ENCODE measurements at places on chromosomes 7 and 10.

- DNase-seq, result no peak
These were observed 26.8 kb upstream of the MYO3A start for GRCh38 chr10:25907261-25907660.

- DNase-seq, result no peak
These were observed 4.4 kb upstream of the MAD1L1 start for GRCh38 chr7:2237109-2237602.

GRCh38 chr10:89165923-89166322 lies 41.2 kb downstream of the CH25H start:
- DNase-seq, result no peak

DNA sequence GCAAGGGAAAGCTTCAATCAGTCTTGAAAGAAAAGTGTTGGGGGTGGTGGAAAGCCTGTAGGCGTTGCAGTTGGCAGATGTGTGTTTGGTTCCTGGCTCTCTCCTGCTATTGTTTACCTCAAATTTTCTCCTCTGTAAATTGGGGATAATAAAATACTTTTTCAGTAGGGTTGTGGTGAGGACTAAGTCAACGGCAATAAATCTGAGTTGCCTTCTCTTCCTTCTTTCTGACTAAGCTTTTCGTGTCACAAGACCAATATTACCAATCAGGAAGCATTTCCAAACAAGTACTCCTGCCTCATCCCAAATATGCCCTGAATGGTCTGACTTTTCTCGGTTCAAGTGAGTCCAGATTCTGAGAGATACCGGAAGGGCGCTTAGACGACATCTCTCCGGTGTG lies 54.0 kb downstream of the CREB5 start:
- DNase-seq, result no peak

DNA sequence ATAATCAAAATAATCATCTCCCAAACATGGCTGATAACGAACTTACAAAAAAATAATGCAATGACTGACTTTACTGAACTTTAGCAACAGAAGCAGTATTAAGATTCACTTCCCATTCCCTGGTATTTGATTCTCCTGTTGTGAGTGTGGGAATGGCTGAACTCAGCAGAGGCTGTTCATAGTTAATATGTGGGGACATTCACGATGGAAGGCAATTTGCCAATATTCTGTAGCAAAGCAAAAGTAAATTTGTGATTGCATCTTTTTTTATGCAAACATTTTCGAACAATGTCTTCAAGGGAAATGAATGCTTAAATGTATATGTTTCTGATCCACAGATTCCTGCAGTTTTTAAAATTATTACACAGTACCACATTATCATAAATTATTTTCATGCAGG lies 431.7 kb upstream of the KLF6 start:
- no peak for DNase-seq

DNA sequence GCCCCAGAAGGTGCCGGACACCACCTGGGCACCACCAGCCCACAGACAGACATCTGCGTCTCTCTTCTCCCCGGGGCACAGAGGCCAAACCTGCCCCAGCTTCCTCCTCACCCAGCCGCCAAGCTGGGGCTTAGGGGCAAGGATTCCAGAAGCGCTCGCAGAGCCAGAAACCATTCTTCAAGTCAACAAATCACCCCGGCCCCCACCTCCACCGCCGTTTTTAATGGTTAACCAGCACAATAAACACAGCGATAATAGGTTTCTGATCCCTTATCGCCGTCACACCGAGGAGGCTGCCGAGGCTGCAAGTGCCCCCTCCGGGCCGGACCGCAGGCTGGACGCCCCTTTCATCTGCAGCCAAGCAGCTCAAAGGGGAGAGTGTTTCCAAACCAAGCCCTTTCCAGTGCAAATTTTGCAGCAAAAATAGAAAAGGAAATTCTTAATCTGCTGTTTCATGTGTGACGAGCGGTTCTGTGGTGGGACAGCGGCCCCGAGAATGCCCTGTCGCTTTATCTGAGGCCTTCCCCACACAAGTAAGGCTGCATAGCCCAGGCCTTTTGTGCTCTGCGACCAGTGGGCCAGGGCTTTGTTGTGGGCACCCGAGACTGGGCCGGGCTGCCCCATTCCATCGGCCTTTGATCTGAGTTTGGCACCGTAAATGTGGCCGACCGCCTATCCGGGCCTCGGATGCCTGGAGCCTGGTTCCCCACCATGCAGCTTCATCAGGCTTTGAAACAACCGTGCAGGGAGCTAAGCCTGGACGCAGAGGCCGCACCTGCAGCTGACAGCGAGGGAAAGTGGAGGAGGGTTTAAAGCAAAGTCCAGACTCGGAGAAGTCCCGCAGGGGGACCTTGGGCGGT lies 83.2 kb downstream of the FOXL3 start:
- DNase-seq, result no peak

DNA sequence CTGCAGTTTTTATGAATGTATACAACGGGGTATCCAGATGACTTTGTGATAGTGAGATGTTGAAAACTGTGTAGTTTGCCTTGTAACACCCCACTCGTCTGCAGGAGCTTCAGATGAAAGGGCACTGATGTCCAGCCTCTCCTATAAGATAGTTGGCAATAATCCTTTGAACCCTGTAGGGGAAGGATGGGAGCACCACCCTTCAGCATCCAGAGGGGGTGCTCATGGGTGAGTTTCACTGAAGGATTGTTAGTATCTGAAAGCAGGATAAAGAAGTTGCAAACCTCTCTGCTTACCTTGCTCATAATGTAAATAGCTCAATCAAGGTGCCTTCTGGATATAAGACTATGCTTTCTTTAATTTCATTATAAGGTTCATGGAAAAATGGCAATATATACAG lies 201.5 kb downstream of the TMEM178B start:
- no peak for DNase-seq

- DNase-seq, result no peak
These were observed 125.5 kb downstream of the LRRC4 start for GRCh38 chr7:127905491-127906330.

DNA sequence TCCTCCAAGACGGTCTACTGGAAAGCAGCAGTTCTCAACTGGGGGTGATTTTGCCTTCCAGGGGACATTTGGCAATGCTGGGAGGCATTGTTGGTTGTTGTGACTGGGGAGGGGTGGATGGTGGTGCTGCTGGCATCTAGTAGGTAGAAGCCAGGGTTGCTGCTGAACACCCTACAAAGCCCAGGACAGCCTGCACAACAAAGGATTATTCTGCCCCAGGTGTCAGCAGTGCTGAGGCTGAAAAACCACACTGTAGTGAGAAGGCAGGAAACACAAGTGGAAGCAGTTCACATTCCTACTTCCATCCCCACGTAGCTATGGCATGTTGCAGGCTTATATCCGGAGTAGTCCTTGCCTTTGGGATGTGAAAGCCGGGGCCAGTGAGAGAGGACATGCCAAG lies 86.9 kb downstream of the AOAH start:
- DNase-seq, result no peak

DNA sequence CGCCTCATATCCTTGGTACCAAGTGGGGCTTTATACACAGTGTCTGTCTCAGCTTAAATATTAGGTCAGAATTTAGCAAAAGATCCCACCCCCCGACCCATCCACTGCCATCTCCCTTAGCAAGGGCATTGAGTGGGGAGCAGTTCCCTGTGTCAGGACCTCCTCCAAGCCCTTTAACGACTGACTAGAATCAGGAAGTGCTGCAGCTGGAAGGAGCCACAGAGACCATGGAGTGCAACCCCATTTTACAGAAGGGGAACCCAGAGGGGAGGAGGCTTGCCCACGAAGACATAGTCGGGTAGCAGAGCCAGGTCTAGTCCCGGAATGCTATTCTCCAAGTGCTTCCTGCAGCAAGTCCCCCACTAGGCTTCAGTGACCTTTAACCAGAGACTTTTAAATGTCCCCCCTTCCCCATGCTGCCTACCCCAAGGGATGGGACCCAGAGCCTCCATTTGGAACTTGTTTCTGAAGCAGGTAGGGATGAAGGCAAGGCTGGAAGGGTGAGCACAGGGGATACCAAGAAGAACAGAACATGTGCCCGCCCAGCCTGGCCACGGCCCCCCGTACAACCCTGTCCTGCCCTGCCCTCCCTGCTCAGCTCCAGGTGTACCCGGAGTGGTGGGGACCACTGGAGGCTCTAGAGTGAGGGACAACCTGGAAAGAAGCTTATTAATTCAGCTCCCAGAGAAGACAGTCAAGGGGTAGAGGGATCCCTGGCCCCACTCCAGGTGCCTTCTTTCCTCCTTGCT lies 41.3 kb downstream of the C10orf105 start:
- DNase-seq, result no peak

- DNase-seq, result no peak
These were observed 29.3 kb upstream of the BNIP3 start for GRCh38 chr10:132011024-132011423.

GRCh38 chr10:54749623-54750022 lies 51.4 kb downstream of the PCDH15 start:
- no peak for DNase-seq

- no peak for DNase-seq
These were observed 33.8 kb downstream of the ERCC6 start for GRCh38 chr10:49505076-49505475.

GRCh38 chr10:6074489-6075301 lies 12.5 kb upstream of the IL2RA start:
- DNase-seq, result no peak

- DNase-seq, result no peak
These were observed 208.1 kb upstream of the HDAC9 start for GRCh38 chr7:18287482-18287881.

- peak; percentile 33 for DNase-seq
These were observed 29.7 kb downstream of the STN1 start for GRCh38 chr10:103888113-103888841.

DNA sequence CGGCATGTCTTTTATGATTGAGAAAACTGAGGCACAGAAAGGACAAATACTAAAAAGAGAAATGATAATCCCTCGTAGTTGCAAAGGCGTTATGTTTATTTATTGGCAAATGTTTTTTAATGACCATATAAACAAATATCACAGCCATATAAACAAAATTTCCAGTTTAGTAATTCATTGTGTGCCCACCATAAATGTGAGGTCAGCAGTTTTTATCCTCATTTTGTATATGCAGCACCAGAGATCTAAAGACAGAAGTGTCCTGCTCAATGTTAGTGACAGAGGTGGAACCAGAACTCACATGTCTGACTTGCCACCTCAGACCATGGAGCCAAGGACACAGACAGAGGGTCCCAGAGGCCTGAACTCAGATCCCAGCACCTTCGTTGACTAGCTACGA lies 14.1 kb downstream of the CNNM1 start:
- DNase-seq, result no peak

DNA sequence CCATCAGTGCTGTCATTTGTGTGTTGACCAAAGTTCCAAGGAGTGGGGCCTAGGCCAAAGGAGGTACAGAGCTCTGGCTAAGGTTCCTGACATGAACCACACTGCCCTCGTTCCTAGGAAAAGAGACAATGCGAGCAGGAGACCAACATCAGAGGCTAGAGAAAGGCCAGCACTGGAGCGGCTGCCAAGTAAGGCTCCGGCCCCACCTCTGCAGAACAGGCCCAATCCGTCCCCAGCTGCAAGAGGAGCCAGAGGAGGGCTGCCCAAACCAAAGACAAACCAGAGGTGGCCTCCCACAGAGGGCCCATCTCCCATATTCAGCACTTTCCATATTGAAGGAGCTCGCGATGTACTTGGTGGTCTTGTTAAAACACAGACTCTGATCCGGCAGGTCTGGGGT lies 81.0 kb downstream of the FAM53B start:
- no peak for DNase-seq

GRCh38 chr10:101219139-101219945 lies 9.9 kb downstream of the LBX1 start:
- no peak for DNase-seq

GRCh38 chr7:26958834-26959233 lies 94.4 kb upstream of the SKAP2 start:
- DNase-seq, result no peak

- no peak for DNase-seq
These were observed 105.4 kb upstream of the ADO start for GRCh38 chr10:62699148-62699547.

DNA sequence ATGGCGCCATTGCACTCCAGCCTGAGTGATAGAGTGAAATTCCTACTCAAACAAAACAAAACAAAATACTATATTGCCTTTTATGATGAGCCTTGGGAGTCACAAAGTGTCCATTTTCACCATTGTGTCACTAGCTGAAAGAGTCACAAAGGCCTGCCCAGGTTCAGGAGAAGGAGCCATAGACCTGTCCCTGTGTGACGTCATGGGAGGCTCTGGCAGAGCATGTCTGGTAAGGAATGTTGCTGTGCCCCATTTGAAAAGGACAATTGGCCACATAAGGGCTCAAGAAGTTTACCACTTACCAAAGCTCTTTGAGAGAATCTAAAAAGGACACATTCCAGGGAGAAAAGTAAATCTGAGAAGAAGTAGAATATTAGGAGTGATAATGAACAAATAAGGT lies 367.7 kb downstream of the SDK1 start:
- no peak for DNase-seq

DNA sequence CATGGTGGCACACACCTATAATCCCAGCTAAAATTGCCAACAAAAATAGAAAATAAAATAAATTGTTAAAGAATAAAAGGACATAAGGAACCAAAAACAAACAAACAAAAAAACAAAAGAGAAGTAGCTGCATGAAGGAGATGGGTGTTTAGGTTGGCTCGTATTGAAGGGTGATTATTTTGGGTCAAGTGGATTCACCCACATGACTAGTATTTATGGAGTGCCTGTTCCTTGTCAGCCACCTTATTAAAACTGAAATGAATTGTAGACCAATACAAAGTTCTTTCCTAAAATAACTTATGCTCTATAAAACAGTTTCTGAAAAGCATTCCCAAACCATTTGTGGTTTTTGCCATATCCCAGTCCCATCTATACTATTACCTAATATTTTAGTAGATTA lies 138.7 kb downstream of the BTAF1 start:
- no peak for DNase-seq

GRCh38 chr10:121154310-121154709 lies 303.1 kb downstream of the WDR11 start:
- no peak for DNase-seq

- peak; percentile 64 for DNase-seq
These were observed 792 bp downstream of the ZNF746 start for GRCh38 chr7:149496642-149497391.

DNA sequence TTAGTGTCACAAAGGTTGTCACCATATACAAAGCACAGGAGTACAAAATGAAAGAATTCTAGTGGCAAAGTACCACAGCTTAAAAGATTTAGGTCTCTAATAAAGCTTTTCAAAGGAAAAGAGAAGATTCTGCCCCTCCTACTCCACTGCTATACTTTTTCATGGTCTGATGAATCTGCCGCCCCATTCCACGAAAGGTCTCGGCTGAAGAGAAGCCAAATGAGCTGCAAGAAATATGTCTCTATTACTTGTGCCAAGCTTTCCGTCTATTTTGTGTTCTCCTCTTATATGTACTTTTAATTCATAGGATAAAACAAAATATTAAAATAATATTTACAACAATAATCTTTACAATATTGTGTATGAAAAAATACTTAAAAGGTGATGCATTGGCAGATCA lies 222.6 kb downstream of the ANK3 start:
- DNase-seq, result no peak

- no peak for DNase-seq
These were observed 21.8 kb downstream of the PRSS2 start for GRCh38 chr7:142792593-142792992.

DNA sequence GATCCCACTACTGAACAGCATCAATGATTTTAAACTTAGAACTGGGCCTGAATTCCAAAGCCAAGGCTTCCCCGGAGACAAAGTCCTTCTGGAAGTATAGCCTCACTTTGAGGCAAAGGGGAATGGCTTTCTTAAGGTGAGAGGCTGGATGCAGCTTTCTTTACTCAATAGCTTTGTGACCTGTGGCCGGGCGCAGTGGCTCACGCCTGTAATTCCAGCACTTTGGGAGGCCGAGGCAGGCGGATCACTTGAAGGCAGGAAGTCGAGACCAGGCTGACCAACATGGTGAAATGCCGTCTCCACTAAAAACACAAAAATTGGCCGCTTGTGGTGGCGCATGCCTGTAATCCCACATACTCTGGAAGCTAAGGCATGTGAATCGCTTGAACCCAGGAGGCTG lies 3.2 kb upstream of the FGFR2 start:
- DNase-seq, result no peak
